Large intestine (tissue), 12 donors: ENCODE measurements at places on chromosomes 5 and 9. TPM values are rescaled to one million over a fixed set of nuclear protein-coding genes. Genes with fewer than 3 reads are reported as not detected.

Gene TIMD4
- polyA plus RNA-seq: 1.5 TPM

GRCh38 chr9:77543131-77543822 is 104.8 kb downstream of the GNA14 start:
- no peak for DNase-seq

DNA sequence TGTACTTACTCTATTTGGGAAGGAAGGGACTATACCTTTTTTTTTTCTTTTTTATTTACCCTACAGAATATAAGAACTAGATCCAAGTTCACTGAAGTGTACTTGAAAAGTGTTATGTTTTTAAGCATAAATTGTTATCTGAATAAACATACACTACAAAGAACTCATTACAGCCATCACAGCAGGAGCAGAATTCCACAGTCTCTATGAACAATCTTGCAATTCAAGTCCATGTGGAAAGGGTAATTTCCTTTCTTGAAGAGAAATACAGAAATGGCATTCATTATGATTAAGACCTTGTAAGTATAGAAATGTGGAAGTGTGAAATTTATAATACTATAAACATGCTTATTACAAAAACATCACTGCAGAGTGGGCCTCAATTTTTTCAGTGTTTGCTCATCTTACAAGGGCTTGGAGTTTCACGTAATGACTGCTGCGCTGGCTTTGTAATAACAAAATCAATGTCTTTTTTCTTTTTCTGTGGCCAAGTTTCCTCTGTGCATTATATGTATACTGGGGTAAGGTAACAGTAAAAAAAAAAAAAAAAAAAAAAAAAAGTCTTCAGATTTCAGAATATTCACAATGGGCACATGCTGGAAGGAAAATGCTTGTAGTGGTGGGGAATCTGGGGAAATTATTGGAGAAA is 77.0 kb upstream of the GNA14 start:
- DNase-seq: no peak

GRCh38 chr9:102975251-102975650 is 19.9 kb upstream of the CYLC2 start:
- no peak for DNase-seq

DNA sequence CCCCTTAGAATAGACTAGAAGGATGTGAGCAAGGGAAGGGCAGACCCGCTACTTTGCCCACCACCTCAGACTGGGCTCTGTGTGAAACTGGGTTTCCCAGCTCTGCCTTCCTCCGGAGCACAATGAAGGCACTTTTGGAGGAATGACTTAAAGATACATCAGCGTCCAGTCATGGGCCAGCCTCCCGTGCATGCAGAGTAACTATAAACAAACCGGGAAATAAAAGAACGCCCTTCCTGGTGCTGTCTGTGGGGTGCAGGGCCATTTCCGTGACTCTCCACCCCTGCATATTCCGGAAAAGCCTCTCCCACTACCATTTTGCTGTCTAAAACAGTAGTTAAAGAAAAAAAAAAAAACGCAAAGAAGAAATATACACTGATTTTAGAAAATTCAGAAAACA is 165.9 kb upstream of the IRX4 start:
- DNase-seq: no peak

DNA sequence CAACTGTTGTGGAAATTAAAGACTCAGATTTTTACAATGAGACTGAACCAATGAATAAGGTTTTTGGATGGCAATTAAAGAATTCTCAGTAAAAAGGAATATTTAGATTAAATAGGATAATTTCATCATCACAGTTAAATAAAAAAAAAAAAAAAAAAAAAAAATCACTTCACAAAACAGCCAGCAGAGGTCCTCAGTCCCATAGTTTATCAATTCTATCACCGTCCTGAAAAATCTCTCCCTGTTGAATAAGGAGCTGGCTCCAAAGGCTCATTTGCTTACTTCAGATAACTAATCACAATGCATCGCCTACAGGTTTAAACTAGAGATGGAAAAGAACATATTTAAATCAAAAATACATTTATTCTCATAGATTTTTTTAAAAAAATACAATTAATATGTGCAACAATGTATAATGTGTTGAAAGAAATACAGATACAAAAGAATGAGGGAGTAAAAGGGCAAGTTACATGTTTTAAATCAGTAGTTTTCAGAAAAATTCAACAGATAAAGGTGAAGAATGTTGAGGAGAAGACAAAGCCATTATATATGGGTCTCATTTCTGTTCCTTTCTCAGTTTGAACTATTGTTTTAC is 175.8 kb upstream of the CHD1 start:
- no peak for DNase-seq
